ENCODE measurements at places on chromosomes 6 and 20.

- no peak for DNase-seq
- H3K4me3 ChIP-seq, result peak overlapping the region; percentile 84
- H3K4me1 ChIP-seq, result peaks cover 5% of the 10 kb centered on the region
- peak overlapping the region; percentile 83 for H3K27ac ChIP-seq
- H3K27me3 ChIP-seq, result no peaks in the 10 kb centered on the region
Observed at GRCh38 chr20:2524709-2525506, 11.5 kb upstream of the TMC2 start.

DNA sequence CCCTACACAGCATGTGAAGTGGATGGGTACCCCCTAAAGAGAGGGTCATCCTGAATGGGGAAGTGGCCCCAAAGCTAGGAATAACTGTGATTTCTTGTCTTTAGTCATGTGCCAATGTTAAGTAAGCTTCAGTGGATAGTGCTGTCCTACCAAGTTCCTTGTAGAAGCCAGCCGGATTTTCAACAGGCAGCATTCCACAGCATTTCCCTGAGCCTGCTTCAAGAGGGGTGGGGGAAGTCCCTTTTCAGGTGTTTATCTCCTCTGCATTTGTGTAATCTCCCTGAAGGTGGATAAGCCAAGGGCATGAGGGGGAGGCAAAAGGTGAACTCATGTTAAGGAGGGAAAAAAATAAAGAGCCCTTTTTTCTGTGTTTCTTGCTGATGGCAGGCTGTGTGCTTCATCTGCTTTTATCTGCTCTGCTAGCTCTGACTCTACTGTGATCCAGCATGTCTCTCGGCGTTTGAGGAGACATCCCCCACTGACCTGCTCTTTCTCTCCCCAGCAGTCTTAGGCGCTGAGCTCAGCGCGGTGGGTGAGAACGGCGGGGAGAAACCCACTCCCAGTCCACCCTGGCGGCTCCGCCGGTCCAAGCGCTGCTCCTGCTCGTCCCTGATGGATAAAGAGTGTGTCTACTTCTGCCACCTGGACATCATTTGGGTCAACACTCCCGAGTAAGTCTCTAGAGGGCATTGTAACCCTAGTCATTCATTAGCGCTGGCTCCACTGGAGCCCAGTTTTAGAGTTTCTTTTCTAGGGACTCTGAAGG is 1.9 kb downstream of the EDN1 start:
- no peak overlapping the region for H3K27ac ChIP-seq
- H3K4me1 ChIP-seq, result no peaks in the 10 kb centered on the region
- no peaks in the 10 kb centered on the region for H3K36me3 ChIP-seq
- H3K27me3 ChIP-seq, result peaks cover 14% of the 10 kb centered on the region

- no peak for DNase-seq
- H3K36me3 ChIP-seq, result no peaks in the 10 kb centered on the region
- no peak overlapping the region for H3K27ac ChIP-seq
- H3K27me3 ChIP-seq, result no peaks in the 10 kb centered on the region
- no peaks in the 10 kb centered on the region for H3K4me1 ChIP-seq
Observed at GRCh38 chr20:12416281-12416680, 498.6 kb downstream of the BTBD3 start.

GRCh38 chr20:13526551-13526950 is 112.2 kb downstream of the TASP1 start:
- H3K4me3 ChIP-seq, result no peak overlapping the region
- H3K27me3 ChIP-seq, result no peaks in the 10 kb centered on the region
- peaks cover 15% of the 10 kb centered on the region for H3K36me3 ChIP-seq
- no peak overlapping the region for H3K27ac ChIP-seq
- H3K4me1 ChIP-seq, result no peaks in the 10 kb centered on the region
- DNase-seq, result no peak

DNA sequence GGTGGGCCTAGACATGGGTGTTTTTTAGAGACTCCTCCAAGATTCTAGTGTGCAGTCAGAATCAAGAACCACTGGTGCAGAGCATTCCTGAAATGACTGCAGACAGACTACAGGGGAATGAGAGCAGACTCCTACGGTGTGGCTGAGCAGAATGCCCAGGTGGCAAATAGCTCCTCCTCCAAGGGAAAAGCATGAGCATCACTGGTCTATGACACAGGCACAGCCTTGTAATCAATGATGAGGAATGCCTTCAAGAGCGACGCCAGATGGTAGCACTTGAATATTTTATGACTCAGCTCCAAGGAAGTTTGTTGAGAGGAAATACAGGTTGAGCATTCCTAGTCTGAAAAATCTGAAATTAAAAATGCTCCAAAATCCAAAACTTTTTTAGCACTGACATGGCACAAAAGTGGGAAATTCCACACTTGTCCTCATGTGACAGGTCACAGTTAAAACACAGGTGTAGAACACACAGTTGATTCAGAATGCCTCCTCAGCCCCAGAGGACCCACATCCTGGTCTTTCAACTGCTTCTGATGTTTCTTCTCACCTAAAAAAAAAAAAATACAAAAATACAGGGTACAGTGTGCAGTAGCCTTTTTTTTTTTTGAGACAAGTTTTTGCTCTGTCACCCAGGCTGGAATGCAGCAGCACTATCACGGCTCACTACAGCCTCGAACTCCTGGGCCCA is 10.6 kb upstream of the FAM8A1 start:
- H3K4me1 ChIP-seq, result peaks cover 15% of the 10 kb centered on the region
- H3K27ac ChIP-seq, result no peak overlapping the region
- no peak overlapping the region for H3K4me3 ChIP-seq
- no peaks in the 10 kb centered on the region for H3K27me3 ChIP-seq
- no peaks in the 10 kb centered on the region for H3K36me3 ChIP-seq

- no peak overlapping the region for H3K27ac ChIP-seq
- DNase-seq, result no peak
- no peak overlapping the region for H3K4me3 ChIP-seq
- H3K36me3 ChIP-seq, result no peaks in the 10 kb centered on the region
Observed at GRCh38 chr20:61937963-61938838, 127.5 kb downstream of the TAF4 start.

DNA sequence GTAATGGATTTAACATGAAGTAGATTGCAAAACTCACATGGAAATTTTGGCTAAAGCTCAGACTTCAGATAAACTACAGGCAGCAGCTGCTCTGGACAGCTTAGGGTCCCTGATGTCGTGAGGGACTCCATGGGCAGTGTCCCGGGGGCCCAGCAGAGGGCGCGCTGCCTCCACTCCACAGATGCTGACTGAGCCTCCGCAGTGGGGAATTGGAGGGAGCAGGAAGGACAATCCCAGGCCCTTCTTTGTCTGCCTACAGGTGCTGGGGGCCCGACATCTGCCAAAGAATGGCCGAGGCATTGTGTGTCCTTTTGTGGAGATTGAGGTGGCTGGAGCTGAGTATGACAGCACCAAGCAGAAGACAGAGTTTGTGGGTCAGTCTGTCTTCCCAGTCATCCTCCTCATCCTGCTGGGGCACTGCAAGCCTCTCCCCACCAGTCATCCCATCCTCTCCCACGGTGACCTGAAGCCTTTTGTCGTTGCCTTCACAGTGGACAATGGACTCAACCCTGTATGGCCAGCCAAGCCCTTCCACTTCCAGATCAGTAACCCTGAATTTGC is 35.9 kb downstream of the PLCG1 start:
- no peaks in the 10 kb centered on the region for H3K4me1 ChIP-seq
- H3K4me3 ChIP-seq, result no peak overlapping the region
- DNase-seq, result peak; percentile 43
- no peak overlapping the region for H3K27ac ChIP-seq
- H3K27me3 ChIP-seq, result no peaks in the 10 kb centered on the region

- no peak overlapping the region for H3K27ac ChIP-seq
- no peak overlapping the region for H3K4me3 ChIP-seq
- H3K27me3 ChIP-seq, result no peaks in the 10 kb centered on the region
- no peaks in the 10 kb centered on the region for H3K4me1 ChIP-seq
- no peak for DNase-seq
- H3K36me3 ChIP-seq, result no peaks in the 10 kb centered on the region
Observed at GRCh38 chr6:23842760-23843159, 283.3 kb upstream of the NRSN1 start.

DNA sequence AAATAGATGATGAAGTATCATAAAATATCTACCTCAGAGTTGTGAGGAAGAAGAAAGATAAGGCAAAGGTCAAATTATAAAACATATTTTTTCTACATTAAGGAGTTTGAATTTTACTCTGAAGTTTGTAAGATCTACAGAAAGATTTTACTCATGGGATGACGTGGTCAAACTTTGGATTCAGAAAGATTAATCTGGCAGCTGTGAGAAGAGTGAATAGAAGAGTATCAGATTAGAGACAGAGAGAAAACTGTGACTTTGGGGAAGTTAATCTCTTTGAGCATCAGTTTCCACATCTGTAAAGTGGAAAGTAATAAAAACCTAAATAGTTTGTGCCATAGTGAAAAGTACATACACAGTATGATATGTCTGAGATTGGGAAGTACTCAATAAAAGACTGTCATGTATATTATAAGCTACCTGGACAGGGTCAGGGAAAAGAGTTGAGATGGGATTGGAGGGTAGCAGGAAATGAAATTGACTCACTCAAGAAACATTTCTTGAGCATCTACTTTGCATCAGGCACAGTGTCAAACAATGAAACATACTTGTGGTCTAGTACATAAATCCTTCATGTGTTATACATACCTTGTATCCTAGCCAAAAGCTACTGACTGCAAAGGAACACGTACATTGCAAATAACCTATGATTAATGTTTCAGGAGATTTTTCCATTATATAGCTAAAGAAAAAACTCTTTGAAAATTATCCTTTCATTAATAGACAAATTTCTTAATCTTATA is 222.1 kb downstream of the TMEM200A start:
- no peak for DNase-seq
- H3K27ac ChIP-seq, result no peak overlapping the region
- no peaks in the 10 kb centered on the region for H3K27me3 ChIP-seq

GRCh38 chr6:8462169-8462568 is 26.8 kb upstream of the SLC35B3 start:
- no peak overlapping the region for H3K27ac ChIP-seq
- no peaks in the 10 kb centered on the region for H3K4me1 ChIP-seq
- DNase-seq, result no peak
- H3K4me3 ChIP-seq, result no peak overlapping the region
- H3K27me3 ChIP-seq, result no peaks in the 10 kb centered on the region

- H3K4me3 ChIP-seq, result no peak overlapping the region
- H3K27ac ChIP-seq, result no peak overlapping the region
- H3K27me3 ChIP-seq, result no peaks in the 10 kb centered on the region
- no peaks in the 10 kb centered on the region for H3K36me3 ChIP-seq
- DNase-seq, result no peak
Observed at GRCh38 chr20:24203526-24204183, 215.1 kb upstream of the GGTLC1 start.

GRCh38 chr6:160462551-160463109 is 114.5 kb downstream of the SLC22A3 start:
- H3K4me3 ChIP-seq, result peak overlapping the region; percentile 41
- peak; percentile 89 for DNase-seq
- H3K27ac ChIP-seq, result no peak overlapping the region
- no peaks in the 10 kb centered on the region for H3K27me3 ChIP-seq
- no peaks in the 10 kb centered on the region for H3K36me3 ChIP-seq

Data from CD8-positive, alpha-beta memory T cell (primary cell).